AG08396 (cell line): ENCODE measurements at places on chromosomes 11 and 22.

DNA sequence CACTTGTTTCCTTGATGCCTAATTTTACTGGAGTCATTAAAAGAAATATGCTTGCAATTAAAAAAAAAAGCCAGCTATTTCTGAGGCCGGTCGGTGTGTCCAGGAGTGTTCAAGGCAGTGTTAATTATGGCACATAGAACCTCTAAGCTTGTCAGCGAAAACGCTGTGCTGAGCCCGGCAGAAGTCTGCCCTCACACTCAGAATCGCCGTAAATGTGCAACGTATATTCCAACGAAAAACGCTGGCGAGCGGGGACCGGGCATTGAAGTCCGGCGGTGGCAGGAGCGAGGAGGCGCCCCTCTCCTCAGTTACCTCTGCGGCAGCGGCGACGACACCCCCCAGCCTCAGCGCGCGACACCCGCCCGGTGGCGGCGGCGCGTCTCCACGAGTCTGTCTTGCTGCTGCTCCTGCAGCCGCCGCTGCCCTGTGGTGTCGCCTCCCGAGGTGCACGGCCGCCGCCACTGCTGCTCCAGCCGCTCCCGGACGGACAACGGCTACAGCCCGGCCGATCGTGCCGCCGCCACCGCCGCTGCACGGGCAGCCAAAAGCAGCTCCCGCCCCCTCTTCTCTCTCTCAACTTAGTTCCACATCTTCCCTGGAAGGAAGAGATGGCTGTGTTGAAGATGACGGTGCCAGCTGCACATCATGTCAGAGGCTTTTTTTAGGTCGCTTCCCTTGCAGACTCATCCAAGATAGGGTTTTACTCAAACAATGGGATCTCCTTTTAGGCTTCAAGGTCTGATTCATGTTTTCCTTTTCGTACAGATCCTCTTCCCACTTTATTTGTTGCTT is 56.0 kb downstream of the JAM3 start:
- DNase-seq, result no peak

- no peak for DNase-seq
Observed at GRCh38 chr11:84648471-84648870, 978.7 kb downstream of the DLG2 start.

DNA sequence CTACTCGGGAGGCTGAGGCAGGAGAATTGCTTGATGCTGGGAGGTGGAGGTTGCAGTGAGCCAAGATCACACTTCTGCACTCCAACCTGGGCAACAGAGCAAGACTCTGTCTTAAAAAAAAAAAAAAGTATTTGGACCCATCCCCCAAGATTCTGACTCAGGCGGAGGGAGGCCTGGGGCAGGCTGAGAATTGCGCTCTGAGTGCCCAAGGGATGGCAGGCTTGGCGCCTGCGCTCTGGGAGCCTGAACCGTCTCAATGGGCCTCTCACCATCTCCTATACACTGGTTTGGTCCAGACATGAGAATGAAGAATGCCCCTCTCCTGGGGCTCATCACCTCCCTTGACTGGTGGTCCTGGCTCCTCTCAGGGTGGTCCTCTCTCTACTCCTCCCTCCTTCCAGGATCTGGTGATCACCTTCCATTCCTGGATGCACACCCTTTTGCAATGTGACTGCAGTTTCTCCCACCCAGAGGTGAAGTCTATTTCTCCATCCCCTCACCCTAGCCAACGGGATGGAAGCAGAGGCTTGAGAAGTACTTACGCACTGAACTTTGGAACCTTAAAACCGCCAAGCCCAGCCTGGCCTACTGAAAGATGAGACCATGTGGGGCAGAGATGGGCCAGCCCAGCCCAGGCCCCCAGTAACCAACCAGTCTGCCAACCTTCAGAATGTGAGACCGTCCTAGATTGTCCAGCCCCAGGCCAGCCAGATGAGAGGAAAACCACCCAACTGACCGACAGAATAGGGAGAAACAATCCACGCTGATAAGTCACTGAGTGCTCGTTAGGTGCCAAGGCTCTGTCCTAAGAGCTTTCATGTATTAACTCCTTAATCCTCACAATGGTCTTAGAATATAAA is 4.9 kb downstream of the POLR3H start:
- no peak for DNase-seq

GRCh38 chr22:23305922-23306374 is 125.6 kb downstream of the BCR start:
- DNase-seq, result peak; percentile 88

DNA sequence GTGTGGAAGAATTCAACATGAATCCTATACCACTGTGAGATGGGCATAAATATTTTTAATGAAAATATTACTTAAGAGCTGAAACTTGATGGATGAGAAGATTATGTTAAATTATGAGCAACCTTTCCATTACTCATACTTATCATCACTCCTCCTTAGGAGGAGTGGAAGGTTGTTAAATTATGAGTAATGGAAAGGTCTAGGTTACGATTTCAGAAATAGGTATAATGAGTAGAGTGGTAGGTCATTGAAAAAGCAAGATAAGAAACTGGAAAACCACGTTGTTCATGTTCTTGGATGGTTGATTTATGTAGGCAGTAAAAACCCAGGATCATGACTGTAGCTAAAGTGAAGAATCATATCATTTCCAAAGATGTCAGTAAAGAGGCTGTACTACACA is 973.2 kb upstream of the RAG2 start:
- no peak for DNase-seq

- no peak for DNase-seq
Observed at GRCh38 chr11:119345685-119346084, 820 bp downstream of the MFRP start.

- DNase-seq, result no peak
Observed at GRCh38 chr11:43243927-43244326, 67.9 kb upstream of the API5 start.

- DNase-seq, result no peak
Observed at GRCh38 chr11:33616552-33616951, 84.1 kb downstream of the C11orf91 start.

DNA sequence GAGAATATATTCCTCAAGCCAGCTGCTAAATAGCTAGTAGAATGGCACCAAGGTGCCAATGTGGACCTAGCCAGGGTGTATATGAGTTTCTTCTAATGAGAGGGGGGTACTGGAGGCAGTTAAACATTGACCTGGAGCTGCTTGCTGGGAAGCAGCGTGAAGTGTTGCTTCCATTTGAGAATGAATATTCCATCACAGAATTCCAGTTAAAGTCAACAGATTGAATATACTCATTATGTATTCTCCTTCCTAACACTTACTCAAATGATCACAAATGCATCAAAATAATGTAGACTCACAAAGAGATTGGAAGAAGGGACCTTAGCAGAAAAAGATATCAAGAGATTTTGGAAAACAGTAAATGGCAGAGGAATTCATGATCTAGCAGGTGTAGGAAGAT is 102.1 kb downstream of the CD44 start:
- no peak for DNase-seq

GRCh38 chr11:72015511-72016061 is 16.9 kb downstream of the IL18BP start:
- no peak for DNase-seq

DNA sequence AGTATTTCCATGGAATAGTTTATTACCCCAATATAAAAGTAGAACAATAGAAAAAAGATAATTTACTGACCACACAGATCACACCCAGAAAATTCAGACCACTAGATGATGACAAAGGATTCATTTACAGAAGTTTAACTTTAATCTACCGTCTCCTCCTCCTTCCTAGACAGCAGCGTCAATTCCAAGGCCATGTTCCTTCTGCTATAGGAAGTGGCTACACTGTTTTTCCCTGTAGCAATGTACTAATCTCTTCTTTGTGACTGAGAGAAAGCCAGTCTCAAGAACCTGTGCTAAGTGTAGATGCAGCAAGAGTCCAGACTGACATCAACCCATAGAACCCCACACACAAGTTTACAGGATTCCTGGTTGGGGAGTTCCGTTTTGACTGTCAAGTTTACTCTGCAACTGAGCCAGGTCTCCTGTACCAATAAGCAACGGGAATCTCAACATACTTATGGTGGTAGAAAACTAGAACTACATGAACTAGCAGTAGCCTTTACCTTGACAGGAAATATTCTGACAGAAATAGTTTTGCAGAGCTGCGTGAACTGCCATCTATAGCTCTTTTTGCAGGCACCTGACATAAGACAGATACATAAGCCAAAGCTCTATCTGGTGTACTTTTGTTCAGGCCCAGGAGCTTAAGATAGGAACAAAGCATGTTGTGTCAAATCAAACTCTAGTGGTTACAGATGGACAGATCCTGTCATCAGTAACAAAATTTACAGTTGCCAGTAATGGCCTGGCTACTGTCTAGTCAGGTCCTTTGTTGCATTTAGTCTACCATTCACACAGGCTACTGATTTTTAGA is 42.9 kb downstream of the MRTFA start:
- no peak for DNase-seq

- no peak for DNase-seq
Observed at GRCh38 chr11:118883368-118884071, at the start of gene CXCR5. TSS of gene CXCR5 (plus strand) at chr11:118883892. CDS start at chr11:118883942, 50 bp downstream.

DNA sequence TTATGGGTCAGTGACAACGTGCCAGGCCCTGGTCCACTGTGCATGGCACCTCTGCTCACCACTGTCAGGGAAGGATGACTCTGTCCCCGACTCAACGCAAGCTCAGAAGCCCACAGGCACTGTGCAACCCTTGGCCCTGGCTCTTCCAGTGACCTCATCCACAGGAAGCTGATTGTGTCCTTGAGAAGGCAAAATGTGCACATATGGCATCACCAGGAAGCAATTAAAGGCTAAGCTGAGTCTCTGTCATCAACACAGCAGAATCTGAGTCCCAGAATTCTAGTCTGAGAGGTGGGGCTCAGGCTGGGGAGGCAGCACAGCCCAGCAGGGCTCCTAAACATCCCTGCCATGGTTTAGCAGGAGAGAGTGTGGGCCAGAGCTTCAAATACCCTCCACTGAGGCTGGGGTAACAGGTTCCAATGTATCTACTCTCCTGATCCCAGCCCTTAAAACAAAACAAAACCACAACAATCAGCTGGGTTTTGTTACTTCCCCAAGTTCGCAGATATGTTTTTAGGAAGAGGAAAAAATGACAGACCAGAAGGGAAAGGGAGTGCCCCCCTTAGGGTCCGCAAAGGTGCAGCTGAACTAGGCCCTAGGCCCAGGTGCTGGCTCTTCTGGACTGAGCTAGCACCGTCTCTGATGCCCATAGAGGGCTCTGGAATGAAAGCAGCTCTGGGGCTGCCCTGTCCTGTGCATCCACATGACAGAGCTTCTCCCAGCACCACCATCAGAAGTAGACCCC is 33.5 kb upstream of the GNAZ start:
- DNase-seq, result peak; percentile 14

DNA sequence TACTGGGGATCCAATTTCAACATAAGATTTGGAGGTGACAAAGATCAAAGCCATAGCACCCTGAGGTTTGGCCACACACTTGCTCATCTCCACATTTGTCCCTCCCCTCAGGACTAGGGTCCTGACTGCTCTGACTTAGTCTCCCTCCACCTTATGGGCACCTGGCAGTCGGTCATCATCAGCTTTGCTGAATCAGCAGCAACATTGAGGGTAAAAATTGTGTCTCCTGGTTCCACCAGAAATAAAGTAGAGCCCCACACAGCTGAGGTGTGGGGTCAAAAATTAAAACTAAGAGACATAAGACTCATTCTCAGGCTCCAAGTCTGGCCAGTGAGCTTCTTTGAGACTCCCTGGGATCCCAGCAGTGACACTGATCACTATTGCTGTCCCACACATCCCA is 56.2 kb downstream of the GGTLC2 start:
- no peak for DNase-seq

GRCh38 chr11:120056301-120057027 is 81.4 kb downstream of the TRIM29 start:
- no peak for DNase-seq

- no peak for DNase-seq
Observed at GRCh38 chr11:111414267-111414931, 35.3 kb upstream of the POU2AF1 start.

DNA sequence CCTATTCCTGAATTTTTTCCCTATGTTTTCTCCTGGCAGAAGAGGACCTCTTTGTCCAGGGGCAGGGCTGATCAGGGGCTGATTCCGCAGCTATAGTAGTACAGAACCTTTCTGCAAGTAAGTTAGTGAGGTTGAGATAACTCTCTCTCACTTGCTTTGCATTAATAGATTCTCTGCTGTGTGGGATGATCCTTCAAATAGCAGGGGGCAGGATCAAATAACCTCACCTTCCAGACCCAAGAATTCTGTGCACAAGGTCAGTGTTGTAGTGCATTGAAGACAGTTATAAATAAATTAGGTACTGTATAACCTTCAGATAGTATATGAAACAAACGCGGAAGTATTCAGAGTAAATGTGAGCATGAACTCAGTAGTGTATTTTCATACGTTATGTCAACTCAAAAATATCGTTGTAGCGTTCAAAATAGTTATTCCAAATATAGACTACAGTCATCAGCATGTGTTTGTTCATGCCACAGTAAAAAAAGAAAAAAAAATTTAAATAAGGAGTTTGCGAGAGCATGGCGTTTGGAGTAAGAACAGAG is 278 bp downstream of the MMP26 start:
- no peak for DNase-seq

DNA sequence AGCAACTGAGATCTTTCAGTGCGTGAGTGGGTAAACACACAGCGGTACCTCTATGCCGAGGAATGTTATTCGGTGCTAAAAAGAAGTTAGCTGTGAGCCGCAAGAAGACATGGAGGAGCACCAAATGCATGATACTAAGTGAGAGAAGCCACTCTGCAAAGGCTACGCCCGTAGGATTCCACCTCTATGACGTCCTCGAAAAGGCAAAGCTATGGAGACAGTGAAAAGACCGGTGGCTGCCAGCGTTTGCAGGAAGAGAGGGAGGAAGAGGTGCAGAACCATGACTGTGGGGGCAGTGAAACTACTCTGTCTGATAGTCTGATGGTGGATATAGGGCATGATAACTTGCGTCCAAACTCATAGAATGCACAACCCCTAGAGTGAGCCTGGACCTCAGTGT is 28.7 kb downstream of the IGF2 start:
- DNase-seq, result no peak
